ENCODE measurements at places on chromosomes 12 and 14. TPM values are rescaled to one million over a fixed set of nuclear protein-coding genes. Genes with fewer than 3 reads are reported as not detected.
A peak's percentile ranks its signal among the peaks of the same experiment; 100 is the strongest.

GRCh38 chr12:56722832-56723231 is 2.3 kb downstream of the NACA start:
- no peaks in the 10 kb centered on the region for H3K36me3 ChIP-seq
- H3K27ac ChIP-seq = peak overlapping the region; percentile 98
- H3K27me3 ChIP-seq = no peaks in the 10 kb centered on the region
- peaks cover 57% of the 10 kb centered on the region for H3K4me1 ChIP-seq
- DNase-seq = no peak

GRCh38 chr12:113802966-113803758 is 163.0 kb downstream of the RBM19 start:
- H3K36me3 ChIP-seq = no peaks in the 10 kb centered on the region
- no peak for DNase-seq
- no peak overlapping the region for H3K4me3 ChIP-seq
- no peak overlapping the region for H3K27ac ChIP-seq
- H3K4me1 ChIP-seq = no peaks in the 10 kb centered on the region
- no peaks in the 10 kb centered on the region for H3K27me3 ChIP-seq

- H3K27ac ChIP-seq = no peak overlapping the region
- H3K36me3 ChIP-seq = no peaks in the 10 kb centered on the region
- DNase-seq = no peak
- H3K4me3 ChIP-seq = no peak overlapping the region
Measured at GRCh38 chr12:979349-979748, 11.7 kb upstream of the ERC1 start.

- peaks cover 26% of the 10 kb centered on the region for H3K4me1 ChIP-seq
- no peaks in the 10 kb centered on the region for H3K27me3 ChIP-seq
- H3K4me3 ChIP-seq = peak overlapping the region; percentile 89
- DNase-seq = no peak
- H3K27ac ChIP-seq = peak overlapping the region; percentile 95
- H3K36me3 ChIP-seq = peaks cover 26% of the 10 kb centered on the region
Measured at GRCh38 chr12:111685322-111685810, 390 bp downstream of the BRAP start.

PLEK2 gene
- 0.44 TPM for total RNA-seq

DDX47 gene
- total RNA-seq = 67.6 TPM

HEATR5A gene
- total RNA-seq = 15.2 TPM
